ENCODE measurements at places on chromosomes 12 and 14. TPM values are rescaled to one million over a fixed set of nuclear protein-coding genes. Genes with fewer than 3 reads are reported as not detected.

DDX11 gene
- total RNA-seq, result 28.2 TPM

CD4 gene
- not detected for total RNA-seq

PTHLH gene
- total RNA-seq, result 4.1 TPM

SLC6A13 gene
- not detected for total RNA-seq

ABHD4 gene
- total RNA-seq, result 9.2 TPM

SALL2 gene
- total RNA-seq, result 1.9 TPM

TMEM132C gene
- total RNA-seq, result 0.13 TPM
